ENCODE measurements at places on chromosomes 6 and 20. TPM values are rescaled to one million over a fixed set of nuclear protein-coding genes. Genes with fewer than 3 reads are reported as not detected.
A peak's percentile ranks its signal among the peaks of the same experiment; 100 is the strongest.

NHLRC1 gene
- polyA plus RNA-seq, result 2.7 TPM

OTOR gene
- polyA plus RNA-seq, result not detected

CLIC5 gene
- polyA plus RNA-seq, result not detected

NMBR gene
- polyA plus RNA-seq, result not detected

ACSS1 gene
- polyA plus RNA-seq, result 8.1 TPM

MYLK4 gene
- 0.14 TPM for polyA plus RNA-seq

GTSF1L gene
- polyA plus RNA-seq, result not detected

TNNC2 gene
- 0.22 TPM for polyA plus RNA-seq

GRCh38 chr6:1390946-1391799 is 1.8 kb downstream of the FOXF2 start:
- DNase-seq, result no peak

GRCh38 chr6:123830120-123830519 is 26.5 kb downstream of the NKAIN2 start:
- DNase-seq, result no peak

- no peak for DNase-seq
Measured at GRCh38 chr6:38938741-38939140, 109.8 kb upstream of the GLP1R start.

GRCh38 chr6:91132461-91132860 is 545.6 kb upstream of the MAP3K7 start:
- DNase-seq, result no peak

GRCh38 chr6:114747995-114748625 is 405.3 kb upstream of the HS3ST5 start:
- DNase-seq, result peak; percentile 31

GRCh38 chr20:1632178-1632577 is 12.4 kb upstream of the SIRPB1 start:
- no peak for DNase-seq

GRCh38 chr6:36755435-36756348 is 58.1 kb downstream of the RAB44 start:
- peak; percentile 25 for DNase-seq

DNA sequence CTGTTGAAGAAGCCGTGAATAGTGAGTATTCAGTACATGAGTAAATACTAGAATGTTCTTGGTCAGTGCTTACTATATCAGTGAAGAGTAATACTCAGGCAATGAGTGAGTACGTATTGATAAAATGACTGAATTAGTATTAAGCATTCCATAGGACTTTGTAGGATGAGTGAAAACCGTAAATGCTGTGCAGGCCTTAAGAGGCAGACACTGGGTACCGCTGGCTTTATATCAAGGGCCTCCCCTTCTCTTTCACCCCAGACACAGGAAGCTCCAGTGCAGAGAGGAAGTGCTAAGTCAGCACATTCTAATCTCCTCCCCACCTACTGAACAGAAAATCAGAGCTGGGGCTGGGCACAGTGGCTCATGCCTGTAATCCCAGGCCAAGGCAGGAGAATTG is 24.2 kb downstream of the POFUT1 start:
- DNase-seq, result no peak

GRCh38 chr6:87092435-87092834 is 2.5 kb downstream of the CGA start:
- no peak for DNase-seq

DNA sequence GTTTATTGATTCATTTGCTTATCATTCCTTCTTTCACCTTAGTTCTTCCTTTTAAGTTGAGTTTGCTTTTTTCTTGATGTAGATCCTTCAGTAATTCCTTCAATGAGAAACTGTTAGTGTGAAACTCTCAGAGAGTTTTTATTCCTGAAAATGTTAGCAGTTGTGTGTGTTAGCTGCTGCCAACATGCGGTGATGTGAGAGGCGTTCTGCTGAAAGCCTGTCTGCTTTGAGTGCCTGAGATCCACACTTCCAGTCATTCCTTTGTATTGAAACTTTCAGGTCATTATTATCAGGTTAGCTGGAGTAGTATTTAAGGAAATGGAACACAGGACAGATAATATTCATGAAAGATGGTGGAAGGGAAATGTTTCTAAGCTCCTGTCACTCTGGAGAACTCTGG is 70.0 kb upstream of the SUPT3H start:
- no peak for DNase-seq

DNA sequence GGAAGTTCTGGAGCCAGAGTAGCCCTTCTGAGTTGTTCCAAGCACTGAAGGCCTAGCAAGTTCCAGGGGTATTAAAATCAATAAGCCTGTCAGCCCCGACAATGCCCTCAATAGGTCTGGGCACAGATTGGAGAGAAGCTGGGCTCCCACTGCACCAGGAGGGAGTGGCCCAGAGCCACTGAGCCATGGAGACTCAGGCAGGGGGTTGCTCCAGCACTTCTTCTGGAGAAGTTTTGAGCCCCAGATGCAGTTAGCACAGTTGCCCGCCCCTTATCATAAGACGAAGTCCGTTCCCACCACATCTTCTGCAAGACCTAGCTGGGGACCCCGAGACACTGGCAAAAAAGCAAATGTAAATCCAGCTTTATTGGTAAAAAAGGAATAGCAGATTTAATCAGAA is 13.0 kb downstream of the DEFB132 start:
- no peak for DNase-seq

DNA sequence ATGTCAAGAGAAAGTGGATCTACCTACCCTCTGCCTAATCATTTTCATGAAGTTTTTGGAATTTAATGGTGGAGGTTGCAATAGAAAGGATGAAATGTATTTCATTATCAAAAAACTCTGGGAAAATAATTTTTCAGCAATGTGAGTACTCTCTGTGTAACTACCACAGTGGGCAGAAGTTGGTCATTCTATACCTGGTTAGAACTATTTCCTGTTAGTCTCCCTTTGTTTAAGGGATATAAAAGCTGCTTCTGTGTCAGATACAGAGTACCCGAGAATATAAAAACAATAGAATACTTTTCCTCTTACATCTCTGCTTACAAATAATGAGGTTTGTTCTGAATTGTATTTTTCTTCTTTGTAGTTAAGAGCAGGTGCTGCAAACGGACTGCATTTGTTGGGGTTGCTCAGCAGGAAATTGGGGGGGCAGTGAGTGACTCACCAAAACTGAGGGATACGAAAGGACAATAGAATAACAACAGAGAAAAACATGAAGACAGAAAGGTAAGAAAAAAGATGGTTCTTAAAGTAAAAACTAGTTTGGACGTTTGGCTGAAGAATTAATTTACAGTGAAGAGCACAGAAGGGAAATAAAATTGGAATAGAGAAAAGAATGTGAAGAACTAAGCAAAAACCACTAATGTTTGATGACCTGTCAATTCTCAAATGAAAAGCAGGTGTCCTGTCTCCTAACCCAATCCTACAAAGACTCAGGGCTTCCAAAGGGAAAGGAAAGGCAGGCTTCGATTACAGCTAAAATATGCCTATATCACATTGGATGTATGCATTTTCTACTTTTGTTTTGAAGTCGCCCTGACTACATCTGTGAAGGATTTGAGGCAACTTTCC is 703.1 kb downstream of the RFPL4B start:
- DNase-seq, result no peak

DNA sequence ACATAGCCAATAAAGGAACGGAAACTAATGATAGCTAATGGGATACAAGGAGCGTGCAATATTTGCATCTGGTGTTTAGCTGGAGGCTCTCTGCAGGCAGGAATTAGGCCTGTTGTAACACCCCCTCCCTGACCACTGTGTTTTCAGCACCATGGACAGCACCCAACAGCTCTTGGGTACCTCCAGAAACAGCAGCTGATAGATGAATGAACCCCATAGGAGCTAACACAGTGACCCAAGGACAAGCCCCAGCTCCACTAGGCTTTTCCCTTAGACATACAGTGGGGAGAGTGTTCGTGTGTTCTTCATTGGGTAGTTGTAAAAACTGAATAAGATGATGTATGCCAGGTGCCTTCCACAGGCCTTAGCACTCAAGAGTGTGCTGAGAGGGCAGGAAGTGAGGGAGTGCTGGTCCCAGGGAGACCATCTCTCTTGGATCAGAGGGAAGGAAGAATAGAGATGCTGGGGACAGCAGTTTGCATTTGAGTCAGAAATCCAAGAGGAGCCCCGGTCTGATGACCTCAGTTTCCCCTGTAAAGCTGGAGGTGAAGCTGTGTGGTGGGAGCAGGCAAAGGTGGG is 161.3 kb downstream of the PHACTR3 start:
- DNase-seq, result no peak

GRCh38 chr6:39062014-39062740 is 13.6 kb downstream of the GLP1R start:
- DNase-seq, result no peak

GRCh38 chr6:57182017-57182432 is 9.9 kb downstream of the BAG2 start:
- no peak for DNase-seq

GRCh38 chr6:143637691-143638090 is 40.1 kb upstream of the PHACTR2 start:
- DNase-seq, result no peak

DNA sequence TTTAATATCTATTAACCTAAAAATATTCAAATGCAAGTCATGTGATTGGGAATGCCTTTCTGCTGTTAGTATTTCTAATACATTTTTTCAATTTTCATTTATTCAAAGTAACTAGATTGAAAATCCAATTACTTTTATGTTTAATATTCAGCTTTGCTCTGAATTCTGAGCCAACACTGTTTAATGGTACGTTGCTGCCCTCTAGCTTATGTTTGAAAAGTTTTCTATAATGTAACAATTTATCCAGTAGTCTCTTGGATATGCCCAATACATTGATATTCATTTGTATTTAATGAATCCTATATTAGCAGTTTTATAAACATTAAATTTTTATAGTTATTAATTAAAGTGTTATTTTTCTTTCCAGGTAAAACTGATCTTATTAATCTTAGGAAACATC is 47.4 kb downstream of the LGSN start:
- DNase-seq, result no peak

DNA sequence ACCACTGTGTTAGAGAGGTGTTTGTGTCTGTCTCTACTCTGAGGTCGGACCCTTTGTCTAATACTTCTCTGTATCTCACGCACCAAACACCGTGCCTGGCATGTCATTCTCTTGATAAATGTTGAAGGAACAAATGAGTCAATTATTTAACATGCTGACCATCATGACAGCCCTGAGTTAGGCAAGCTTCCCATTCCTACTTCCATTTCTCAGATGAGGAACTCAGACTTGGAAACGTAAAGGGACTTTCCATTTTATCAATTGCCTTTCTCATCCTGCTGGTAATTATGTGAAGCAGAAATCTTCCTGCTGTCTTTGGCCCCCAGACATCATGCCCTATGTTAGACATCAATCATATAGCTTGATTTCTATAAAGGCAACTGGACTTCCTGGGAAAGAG is 227.0 kb upstream of the ECI2 start:
- no peak for DNase-seq

DNA sequence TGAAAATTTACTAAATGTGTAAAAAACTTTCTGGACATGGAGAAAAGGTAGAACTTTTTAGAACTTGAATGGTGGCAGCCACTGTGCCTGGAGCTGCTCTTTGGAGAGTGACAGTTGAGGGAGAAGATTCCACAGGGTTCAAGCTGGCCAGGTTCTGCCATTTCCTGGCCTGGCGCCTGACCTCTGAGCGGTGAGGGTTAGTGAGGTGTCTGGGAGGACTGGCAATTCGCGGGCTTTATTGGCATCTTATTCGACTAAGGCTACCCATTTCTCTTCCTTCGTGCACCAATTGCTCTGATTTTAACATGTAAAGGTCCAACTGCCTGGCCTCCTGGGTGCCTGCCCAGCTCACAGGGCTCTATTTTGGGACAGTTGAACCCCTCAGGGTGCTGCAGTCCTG is 2.4 kb downstream of the SNAI1 start:
- no peak for DNase-seq

DNA sequence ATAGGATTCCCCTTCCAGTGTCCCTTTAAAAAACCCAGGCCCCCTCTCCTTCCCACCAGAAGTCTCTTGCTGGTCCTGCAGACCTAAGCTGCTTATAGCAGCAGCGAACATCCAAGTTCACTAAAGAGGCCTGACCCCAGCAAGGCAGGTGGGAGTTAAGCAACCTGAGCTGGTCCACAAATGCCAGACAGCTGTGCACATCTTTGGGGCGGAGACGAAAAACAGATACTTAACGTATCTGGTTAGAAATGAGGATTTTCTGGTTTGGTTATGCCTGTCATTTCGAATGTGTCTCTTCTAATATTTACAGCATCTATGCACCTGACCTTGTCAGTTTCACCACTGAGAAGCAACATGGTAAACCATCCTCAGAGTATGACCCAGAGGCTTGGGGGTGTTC is 87.8 kb downstream of the SLC2A10 start:
- no peak for DNase-seq

- DNase-seq, result no peak
Measured at GRCh38 chr20:12057778-12058177, 140.1 kb downstream of the BTBD3 start.
